NCI-H2081 treated with DMSO at 0.1 percent for 48 hours (cell line): ENCODE measurements at places on chromosomes 5 and 9.

GRCh38 chr5:61678966-61679365, 346.9 kb downstream of the ZSWIM6 start:
- no peak for DNase-seq

DNA sequence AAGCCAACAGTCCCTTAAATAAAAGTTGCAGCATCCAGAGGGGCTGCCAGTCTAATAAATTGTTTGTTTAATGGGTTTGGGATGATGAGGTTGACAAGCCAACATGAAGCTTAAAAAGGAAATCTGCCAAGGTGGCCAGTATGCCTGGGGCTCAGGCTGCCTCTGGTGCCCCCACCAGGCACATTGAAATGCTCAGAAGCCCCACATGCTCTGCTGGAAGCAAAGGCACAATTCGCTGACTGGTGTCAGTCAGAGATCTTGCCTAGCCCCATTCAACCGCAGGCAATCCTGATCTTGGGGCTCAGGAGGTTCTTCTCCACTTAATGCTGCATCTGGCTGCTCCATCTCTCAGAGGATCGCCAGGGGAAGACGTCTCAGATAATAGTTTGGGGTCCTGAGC, 44.2 kb upstream of the TCERG1 start:
- DNase-seq = no peak

GRCh38 chr9:91182429-91183225, 179.1 kb downstream of the AUH start:
- no peak for DNase-seq

- DNase-seq = no peak
Measured at GRCh38 chr9:127086771-127087170, 35.7 kb downstream of the ANGPTL2 start.

- no peak for DNase-seq
Measured at GRCh38 chr9:26264709-26265601, 586.7 kb upstream of the TUSC1 start.

DNA sequence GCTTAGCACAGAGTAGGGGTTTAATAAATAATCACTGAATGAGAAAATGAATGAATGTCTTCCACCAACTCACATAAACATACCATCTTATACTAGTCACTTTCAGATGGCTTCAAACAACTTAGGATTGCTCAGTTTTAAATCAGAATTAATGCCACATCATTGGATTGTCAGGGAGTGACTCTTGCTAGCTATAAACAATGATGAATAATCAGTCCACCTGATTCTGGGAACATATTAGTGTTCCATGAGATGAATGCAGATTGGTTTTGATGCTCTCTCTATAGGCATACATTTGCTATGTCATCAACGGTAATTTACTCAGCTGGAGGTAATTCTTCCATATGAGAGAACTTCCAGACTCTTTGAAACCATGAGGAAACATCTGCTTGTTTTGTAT, 97.4 kb downstream of the CDH9 start:
- DNase-seq = no peak

GRCh38 chr9:37025071-37025822, 8.8 kb downstream of the PAX5 start:
- DNase-seq = no peak

- DNase-seq = no peak
Measured at GRCh38 chr9:106758911-106759310, 104.1 kb upstream of the ZNF462 start.

DNA sequence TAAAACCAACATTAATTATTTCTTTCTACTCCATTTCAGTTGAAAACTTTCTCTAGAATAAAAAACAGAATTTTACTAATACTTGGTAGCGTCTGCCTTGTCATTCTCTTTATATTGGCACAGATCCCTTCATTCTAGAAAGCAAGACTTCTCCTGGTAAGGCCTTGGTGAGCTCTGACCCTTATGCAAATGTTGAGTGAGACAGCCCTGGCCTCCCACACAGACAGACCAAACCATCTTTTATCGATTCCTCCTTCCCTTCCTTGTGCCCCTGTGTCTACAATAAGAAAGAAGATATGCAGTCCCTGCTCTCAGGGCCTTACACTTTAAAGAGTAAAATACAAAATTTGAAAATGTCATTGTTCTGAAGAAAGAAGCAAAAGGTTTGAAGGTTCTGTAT, 262.2 kb downstream of the EFNA5 start:
- DNase-seq = no peak

- no peak for DNase-seq
Measured at GRCh38 chr9:102569436-102569835, 425.7 kb upstream of the CYLC2 start.

DNA sequence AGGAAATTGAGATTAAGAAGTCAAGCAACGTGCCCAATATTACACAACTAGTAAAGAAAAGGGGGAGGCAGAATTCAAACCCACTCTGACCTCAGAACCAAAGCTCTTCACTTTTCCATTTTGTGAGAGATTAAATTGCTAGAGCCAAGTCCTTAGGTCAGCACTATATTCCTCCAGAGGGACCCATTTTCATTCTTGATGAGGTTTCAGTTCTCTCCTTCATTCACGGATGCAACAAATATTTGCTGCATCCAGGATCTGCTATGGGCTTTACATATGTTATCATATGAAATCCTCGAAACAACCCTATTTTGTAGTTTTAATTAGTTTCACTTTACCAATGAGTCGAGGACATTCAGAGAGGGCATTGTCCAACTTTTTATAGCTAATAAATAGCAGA, 239.2 kb downstream of the EFNA5 start:
- no peak for DNase-seq

DNA sequence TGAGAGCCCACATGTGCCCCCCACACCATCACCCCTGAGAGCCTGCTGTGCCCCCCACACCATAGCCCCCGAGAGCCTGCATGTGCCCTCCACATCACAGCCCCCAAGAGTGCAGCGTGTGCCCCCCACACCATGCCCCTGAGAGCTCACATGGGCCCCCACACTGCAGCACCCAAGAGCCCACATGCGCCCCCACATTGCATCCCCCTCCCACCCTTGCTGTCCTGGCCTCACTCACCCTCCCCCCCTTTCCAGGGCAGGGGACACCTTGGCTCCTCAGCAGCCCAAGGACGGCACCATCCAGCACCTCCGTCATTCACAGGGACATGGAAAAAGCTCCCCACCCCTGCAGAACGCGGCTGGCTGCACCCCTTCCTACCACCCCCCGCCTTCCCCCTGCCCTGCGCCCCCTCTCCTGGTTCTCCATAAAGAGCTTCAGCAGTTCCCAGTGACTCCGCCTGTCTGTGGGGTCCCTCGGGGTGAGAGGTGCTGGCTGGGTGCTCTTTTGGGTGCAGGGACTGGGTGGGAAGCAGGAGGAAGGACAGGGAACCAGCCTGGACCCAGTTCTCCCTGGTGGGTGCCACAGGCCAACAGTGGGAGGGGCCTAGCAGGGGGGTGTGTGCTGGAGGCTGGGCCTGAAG, 5.0 kb downstream of the LCN1 start:
- DNase-seq = no peak

GRCh38 chr9:134320868-134321471, 5.3 kb upstream of the RXRA start:
- no peak for DNase-seq

GRCh38 chr5:40904205-40904993, 4.9 kb upstream of the C7 start:
- peak; percentile 26 for DNase-seq

DNA sequence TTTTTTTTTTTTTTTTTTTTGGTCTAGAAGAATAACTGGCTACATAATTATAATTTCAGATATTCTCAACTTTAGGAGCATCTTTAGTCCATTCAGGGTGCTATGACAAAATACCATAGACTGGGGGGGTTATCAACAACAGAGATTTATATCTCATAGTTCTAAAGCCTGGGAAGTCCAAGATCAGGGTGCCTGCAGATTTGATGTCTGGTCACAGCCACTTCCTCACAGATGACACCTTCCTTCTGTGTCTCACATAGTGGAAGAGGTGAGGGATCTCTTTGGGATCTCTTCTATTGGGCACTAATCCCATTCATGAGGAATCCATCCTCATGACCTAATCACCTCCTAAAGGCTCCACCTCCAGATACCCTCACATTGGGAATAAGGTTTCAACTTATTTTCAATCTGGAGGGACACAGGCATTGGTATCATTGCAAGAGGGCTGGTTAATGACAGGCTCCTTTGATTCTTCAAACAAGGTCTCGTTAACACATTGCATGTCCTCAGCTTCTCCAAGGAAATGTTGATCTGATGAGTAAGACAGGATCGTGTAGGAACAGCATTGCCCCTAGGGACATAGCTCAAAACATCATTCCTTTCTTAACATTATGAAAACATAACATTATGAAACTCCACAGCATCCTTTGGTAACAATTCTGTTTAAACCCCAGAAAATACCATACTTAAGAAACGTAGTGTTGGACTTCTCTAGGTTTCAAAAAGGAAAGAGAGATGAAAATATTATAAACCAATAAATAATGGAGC, 372.4 kb downstream of the SEMA5A start:
- no peak for DNase-seq

DNA sequence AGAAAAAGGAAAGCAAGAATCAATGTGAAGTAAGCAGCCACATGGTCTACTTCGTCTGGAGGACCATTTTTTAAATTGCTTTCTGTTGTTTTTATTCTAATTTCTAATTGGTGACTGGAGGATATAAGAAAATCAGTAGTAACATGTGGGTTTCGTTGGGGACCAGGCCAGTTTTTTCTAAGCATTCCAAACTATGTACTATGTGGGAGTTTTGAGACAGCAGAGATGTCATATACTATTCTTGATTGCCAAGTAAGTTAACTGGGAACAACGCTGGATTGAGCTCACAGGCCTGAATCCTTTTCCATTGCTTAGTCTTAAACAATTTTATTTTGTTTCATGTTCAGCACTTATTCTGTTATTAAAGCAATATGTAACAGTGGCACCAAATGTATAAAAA, 225.7 kb downstream of the TMEM167A start:
- no peak for DNase-seq
